T-helper 2 cell treated with Interferon-gamma antibody and Interleukin-4, amounts not matched to agents 5 μg/mL and 100 μg/mL, for 36 hours (primary cell): ENCODE measurements at places on chromosomes 16 and 17.

DNA sequence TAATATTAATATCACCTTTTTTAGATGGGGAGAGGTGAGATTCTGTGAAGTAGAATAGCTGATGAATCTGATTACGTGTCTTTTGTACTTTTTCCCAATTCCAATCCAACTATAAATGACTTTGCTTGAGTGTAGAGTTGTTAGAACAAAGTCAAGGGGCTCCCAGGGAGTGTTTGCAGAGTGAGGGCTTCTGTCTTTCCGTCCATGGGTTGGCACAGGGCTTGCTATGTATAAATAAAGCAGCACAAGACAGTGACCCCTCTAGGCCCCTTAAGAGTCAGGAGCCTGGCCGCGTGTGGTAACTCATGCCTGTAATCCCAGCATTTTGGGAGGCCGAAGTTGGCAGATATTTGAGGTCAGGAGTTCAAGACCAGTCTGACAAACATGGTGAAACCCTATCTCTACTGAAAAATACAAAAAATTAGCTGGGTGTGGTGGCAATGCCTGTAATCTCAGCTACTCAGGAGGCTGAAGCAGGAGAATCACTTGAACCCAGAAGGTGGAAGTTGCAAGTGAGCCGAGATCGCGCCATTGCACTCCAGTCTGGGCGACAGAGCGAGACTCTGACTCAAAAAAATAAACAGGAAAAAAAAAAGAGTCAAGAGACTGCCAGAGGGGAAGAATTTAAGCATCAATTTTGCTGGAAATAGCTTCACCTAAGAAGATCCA lies 127.9 kb upstream of the HS3ST3A1 start:
- DNase-seq, result no peak

- no peak for DNase-seq
Observed at GRCh38 chr17:70521821-70522256, 352.5 kb downstream of the KCNJ2 start.

- no peak for DNase-seq
Observed at GRCh38 chr16:57892041-57892440, 78.9 kb downstream of the CNGB1 start.

GRCh38 chr17:72419866-72420774 lies 299.3 kb downstream of the SOX9 start:
- DNase-seq, result no peak

GRCh38 chr17:53134548-53134947 lies 688.2 kb upstream of the KIF2B start:
- no peak for DNase-seq

DNA sequence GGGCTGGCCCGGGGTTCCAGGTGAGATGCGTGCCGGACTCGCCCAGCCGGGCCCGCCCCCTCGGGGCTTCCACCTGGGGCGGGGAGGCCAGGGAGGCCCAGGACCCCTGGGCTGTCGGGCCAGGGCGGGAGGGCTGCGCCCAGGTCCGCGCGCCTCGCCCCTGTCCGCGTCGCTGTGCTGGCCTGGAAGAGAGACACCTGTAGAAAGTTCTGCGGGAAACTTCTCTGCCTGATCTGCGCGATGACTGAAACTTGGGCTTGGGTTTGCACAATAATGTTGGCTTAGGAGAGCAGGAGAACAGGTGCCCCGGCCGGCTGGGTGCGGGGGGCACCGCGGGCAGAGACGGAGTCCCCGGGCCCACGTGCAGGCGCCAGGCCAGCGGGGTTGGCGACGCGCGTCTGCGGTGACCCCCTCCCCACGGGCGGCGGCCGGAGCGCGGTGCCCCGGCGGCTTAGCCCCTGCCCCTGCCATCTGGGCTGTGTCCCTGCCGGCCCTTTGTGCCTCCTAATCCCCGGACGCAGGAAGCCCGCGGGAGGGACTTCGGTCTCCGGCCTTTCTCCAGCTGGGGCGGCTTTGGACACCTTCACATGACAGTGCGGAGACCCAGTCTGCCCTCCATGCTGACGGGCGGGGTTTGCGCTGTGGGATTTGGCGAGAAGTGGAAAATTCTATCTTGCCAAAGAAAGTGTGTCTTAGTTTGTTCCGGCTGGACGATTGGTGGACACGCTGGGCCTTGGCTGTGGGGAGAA lies 483 bp downstream of the LLGL2 start:
- no peak for DNase-seq

DNA sequence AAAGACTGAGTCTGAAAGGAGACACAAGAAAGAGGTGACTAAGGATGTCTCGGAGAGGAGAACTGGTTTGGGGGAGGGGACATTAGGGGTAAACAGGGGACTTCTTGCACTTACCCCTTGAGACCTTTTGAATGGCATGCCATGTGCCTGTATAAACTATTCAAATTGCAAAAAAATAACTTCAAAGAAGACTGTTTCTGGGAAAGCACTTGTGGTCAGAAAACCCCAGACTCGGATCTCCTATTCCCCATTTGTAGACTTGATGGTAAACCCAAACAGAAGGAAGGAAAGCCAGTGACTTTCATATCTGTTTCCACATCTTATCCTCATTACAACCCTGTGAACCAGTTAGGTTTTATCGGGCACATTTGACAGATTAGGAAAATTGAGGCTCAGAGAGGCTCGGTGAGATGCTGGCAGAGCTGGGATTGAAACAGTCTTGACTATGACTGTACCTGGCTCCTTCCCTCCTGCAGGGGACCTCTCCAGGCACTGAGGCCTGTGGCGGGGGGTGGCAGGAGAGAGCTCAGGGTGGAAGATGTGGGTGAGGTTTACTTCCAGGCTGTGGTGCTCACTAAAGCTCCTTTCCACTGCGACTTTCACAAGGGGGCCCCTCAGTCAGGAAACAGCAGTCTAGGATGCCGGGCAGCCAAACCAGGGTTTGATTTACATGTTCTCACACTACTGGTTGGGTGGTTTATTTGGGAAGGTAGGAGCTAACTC lies 30.5 kb upstream of the PLCG2 start:
- DNase-seq, result no peak

DNA sequence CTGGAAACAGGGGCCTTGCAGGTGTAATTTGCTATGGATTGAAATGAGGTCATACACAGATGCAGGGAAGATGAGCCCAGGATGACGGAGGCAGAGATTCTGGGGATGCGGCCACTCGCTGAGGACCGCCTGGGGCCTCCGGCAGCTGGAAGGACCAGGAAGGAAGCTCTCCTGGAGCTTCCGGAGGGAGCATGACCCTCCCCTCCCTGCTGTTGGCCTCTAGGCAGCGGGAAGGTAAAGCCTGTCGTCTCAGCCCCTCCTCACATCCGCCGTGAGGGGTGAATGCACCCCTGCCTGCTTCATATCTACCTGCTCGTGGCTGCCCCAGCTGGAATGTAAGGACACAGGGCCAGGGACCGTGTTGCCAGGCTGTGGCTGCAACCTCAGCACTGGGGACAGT lies 29.1 kb upstream of the ZNF469 start:
- no peak for DNase-seq

GRCh38 chr16:3444032-3444388 lies 530 bp downstream of the NAA60 start:
- DNase-seq, result peak; percentile 51

GRCh38 chr16:69364088-69364487 lies 12.5 kb upstream of the TMED6 start:
- no peak for DNase-seq

GRCh38 chr16:49472598-49472997 lies 99.0 kb downstream of the C16orf78 start:
- no peak for DNase-seq

DNA sequence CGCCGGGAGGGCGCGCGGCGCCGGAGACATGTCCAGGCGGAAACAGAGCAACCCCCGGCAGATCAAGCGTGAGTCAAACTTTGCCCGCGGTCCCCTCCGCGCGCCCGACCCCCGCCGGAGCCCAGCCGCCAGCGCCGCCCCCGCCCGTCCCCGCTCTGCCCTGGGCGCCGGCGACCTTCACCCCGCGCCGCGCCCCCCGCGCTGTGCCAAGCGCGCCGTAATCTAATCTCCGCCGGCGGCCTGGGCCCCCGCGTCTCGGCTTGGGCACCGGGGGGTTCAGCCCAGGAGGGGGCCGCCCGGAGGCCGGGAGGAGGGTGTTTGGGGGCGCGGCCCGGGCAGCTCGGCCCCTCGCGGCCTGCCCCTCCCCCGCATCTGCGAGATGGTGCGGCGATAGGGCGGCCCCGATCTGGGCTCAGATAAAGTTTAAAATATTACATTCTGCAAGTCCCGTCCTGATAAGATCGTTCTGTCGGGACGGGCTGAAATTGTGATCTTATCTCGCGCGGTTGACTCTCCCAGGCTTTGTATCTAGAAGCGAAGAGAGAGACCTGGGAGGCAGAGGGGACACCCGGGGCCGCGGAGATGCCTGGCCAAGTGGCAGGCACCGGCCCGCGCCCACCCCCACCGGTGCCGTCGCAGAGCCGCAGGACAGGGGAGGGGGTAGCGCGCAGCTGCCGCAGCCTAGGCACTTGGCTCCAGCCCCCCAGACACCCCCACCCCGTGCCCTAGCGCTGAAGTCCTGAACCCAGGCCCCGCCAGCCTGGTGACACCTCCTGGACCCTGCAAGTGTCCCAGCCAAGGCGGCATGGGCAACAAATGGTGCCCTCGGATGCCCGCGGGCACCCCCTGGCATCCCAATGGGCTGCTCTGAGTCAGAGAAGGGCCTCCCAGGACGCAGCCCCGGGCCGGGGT lies 787 bp downstream of the ZFPM1 start:
- DNase-seq, result peak; percentile 44

DNA sequence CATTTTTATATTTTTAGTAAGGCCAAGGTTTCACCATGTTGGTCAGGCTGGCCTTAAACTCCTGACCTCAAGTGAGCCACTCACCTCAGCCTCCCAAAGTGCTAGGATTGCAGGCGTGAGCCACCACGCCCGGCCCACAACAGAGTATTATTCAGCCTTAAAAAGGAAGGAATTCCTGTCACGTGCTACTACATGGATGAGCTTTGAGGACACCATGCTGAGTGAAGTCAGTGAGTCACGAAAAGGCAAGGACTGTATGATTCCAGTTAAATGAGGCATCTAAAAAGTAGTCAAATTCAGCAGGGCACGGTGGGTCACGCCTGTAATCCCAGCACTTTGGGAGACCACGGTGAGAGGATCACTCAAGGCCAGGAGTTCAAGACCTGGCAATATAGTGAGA lies 9.7 kb downstream of the CSF3 start:
- no peak for DNase-seq

DNA sequence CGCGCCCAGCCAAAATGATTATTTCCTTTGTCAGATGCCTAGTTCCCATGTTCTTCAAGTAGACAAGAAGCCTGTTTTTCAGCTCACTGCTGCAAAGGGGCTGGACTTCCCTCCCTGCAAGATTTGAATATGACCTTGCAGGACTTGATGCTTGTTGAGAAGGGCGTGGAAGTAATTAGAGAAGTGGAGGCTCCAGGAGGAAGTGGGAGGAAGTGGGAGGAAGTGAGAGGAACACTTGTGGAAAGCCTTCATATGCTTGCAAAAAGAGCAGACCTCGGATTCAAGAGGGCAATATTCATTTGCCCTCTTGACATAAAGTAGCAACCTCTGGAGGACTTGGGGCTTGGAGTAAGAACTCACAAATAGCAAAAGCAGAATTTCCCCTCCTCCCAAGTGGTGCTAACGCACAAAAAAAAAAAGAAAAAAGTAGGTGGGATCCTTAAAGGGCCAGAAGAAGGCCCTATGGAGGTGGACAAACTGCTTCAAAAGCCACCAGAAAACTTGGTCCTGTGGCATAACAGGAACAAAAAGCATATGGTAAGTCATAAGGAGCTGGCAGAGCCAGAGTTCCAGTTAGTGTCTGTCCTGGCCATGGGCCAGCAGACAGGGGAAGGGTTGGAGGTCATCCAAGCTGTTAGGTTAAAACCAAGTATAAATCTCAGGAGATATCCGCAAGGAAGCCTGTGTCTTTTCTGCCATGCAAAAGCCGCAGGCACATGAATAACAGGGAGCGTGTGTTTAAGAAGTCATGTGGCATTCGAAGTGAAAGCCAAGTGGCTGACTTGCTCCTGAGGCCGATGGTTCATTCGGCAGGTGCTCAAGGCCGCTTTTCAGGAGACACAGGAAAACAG lies 20.6 kb upstream of the PRKAR1A start:
- no peak for DNase-seq

DNA sequence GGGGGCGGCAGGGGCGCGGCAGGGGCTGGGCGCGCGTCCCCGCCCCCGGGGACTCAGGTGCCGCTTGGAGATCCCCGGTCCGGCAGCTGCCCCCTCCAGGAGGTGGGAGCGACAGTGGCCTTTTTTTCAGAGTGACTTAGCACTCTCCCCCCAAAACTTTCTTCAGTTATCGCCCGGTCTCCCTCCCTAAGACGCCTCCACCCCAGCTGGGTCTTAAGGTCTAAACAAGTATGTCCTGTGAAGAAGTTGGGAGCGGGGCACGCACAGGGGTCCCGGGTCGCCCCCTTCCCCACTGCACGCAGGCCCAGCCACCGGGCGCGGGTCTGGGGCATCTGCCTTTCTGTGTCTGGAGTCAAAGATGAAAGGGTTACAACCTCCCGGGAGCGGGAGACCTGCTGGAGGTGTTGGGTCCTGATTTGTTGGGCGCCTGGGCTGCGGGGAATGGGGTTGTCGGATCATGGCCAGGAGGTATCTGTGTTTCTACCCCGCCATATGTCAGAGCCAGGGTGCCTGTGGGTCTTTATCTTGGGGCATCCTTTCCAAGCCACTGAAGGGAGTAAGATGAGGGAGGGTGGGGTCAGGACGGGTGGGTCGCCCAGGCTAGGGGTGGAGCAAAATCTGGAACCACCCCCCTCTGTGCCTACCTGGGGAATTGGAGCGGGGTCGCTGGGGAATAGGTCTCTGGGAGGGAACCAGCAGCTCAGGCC lies 757 bp downstream of the FMNL1 start:
- peak; percentile 59 for DNase-seq

DNA sequence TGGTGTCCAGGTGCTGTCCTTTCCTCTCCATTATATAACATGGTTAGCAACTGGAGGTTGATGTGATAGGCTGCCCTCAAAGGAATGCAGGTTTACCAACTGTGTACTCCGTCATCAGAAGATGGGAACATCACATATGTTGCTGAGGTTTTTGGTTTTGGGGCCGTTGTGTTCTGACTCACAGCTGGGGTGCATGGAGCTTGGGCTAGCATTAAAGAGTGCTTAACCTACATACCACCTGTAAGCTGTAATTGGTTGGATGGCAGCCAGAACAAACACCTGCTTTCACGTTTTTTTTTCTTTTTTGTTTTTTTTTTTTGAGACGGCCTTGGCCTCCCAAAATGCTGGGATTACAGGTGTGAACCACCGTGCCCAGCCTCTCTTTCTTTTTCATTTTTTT lies 20.9 kb downstream of the TMEM11 start:
- no peak for DNase-seq

- DNase-seq, result no peak
Observed at GRCh38 chr17:65041518-65041917, 15.0 kb downstream of the GNA13 start.
